ENCODE measurements at places on chromosomes 2 and 18.

GRCh38 chr2:68889021-68889420 is 17.8 kb upstream of the BMP10 start:
- no peak for DNase-seq

- DNase-seq: no peak
Measured at GRCh38 chr18:50182511-50182910, 12.4 kb downstream of the MYO5B start.

- DNase-seq: no peak
Measured at GRCh38 chr2:18824915-18825314, 235.5 kb upstream of the NT5C1B start.

DNA sequence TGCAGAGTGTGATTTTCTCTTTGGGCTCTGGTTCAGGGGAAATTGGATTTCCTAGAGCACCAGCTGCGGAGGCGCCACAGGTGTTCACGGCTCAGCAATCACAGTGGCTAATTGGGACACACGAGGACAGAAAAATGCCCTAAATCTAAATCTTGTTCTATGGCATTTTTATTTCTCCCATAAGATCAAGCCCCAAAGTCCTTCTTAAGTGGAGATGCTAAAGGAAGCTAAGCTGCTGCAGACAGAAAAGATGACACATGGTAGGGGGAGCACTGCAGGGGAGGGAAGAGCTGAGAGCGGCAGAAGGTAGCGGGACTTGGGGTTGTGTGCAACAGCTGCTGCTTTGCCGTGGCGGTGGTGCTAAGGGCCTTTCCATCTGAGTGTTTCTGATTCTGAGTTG is 280.6 kb downstream of the MYT1L start:
- no peak for DNase-seq

- DNase-seq: no peak
Measured at GRCh38 chr2:203710226-203710625, 3.8 kb downstream of the CD28 start.

DNA sequence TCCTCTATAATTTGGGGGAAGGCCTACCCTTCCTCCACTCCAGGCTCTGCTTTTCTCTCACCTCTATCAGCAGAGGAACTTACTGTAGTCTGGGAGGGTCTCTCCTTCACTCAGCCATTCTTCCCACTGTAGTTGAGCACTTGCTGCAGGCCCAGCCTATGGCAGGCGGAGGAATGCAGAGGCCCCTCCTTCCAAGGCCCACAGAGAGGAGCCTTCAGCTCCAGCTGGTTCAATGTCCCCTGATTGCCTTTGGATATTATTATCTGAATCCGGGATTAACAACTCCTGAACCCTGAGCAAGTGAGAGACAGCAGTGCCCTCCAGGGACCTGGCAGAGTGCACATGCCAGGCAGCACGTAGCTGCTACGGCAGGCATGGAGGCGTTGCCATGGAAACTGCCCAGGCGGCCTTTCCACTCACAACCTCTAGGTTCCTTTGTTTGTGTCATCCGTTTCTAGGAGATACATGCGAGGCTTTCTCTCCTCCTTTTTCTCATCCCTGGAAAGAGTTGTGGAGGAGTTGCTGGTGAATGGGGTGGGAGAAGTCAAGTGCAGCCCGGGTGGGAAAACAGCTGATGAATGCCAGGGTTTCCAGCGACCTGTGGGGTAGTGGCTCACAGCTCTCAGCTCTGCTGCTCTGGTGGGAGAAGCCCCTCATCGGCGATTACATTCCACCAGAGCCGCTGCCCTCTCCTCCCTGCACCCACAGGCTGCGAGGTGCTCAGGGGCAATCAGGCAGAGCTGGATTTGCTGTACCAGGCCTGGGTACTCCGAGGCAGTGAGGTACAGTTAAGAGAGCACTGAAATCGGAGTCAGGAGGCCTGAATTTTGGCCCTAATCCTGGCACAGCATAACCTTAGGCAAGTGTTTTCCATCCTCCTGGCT is 55.3 kb upstream of the HK2 start:
- DNase-seq: no peak

GRCh38 chr18:26342646-26343045 is 116.4 kb downstream of the TAF4B start:
- DNase-seq: no peak

GRCh38 chr2:164915566-164915965 is 39.8 kb downstream of the SLC38A11 start:
- no peak for DNase-seq

DNA sequence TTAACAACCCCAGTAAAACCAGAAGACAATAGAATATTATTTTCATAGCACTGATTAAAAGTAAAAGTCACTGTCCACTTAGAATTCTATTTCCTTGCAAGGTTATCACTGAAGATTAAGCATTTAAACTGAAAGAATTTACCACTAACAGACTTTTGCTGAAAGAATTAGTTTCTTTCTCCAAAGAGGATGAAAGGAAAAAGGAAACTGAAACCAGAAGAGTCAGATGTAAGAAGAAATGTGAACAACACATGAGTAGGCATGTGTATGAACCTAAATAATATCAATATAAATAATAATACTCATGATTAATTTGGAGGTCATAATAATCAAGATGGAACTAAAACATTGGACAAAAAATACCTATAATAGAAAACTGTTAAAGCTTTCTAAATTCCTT is 82.4 kb upstream of the KLHL29 start:
- DNase-seq: no peak

- DNase-seq: no peak
Measured at GRCh38 chr2:175605640-175606009, 396.4 kb downstream of the LNPK start.

DNA sequence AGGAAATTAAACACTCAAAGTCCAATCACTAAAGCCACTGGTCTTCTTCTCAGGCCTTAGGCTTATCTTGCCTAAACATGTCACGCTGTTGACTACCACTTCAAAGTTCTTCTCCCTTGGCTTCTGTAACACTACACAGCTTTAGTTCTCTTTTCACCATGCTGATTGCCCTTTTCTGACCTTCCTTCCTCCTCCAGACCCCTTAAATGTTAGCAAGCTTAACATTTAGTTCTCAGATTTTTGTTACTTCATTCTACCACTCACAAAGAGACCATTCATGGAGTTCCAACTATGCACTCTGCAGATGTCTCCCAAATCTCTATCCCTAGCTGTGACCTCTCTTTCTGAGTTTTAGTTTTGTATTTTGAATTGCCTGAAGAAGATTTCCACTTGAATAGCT is 64.4 kb downstream of the TTC21B start:
- DNase-seq: no peak

GRCh38 chr2:215790523-215791421 is 222.6 kb downstream of the MREG start:
- DNase-seq: no peak

- no peak for DNase-seq
Measured at GRCh38 chr2:98748292-98749065, 17.5 kb upstream of the MGAT4A start.

- no peak for DNase-seq
Measured at GRCh38 chr18:3466045-3466444, 16.1 kb downstream of the TGIF1 start.

- no peak for DNase-seq
Measured at GRCh38 chr2:109384308-109385271, 229.2 kb downstream of the SEPTIN10 start.

DNA sequence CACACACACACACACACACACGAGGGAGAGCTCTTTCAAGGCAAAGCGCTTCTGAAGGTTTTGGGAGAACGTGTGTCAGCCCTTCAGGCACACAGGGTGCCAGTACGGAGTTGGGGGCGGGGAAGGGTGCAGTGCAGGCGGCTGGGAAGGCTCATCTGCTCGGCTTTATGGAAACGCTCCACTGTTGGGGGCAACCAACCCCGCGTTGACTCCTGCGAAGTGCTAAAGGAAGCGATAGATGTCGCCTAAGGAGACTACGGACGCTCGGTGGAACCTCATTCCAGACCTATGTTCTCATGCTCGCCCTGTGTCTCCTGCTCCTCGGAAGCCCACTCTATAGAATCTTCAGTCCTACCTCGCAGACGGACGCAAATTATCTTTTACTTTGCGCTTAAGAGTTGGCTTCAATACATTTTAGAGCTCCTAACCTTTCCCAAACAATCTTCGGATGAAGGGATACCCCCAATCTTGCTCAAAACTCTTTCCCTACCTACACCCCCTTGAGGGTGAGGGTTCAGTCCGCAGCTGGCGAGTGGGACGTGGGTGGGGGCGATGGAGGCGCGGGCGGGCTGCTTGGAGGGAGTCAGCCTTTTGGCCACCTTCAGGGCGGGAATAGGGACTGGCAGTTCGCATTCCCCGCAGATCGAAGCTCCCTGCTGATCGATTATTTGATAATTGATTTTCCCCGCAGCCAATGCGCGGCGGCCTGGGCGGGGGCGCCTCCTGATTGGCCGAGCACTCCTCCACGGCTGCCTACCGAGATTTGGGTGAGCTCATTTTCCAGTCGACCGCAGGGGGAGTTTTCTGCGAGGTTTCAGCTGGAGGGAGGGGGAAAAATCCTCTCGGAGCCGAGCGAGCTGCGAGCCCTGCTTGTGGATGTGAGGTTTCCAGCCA is 1.9 kb upstream of the MEIS1 start:
- peak; percentile 73 for DNase-seq

DNA sequence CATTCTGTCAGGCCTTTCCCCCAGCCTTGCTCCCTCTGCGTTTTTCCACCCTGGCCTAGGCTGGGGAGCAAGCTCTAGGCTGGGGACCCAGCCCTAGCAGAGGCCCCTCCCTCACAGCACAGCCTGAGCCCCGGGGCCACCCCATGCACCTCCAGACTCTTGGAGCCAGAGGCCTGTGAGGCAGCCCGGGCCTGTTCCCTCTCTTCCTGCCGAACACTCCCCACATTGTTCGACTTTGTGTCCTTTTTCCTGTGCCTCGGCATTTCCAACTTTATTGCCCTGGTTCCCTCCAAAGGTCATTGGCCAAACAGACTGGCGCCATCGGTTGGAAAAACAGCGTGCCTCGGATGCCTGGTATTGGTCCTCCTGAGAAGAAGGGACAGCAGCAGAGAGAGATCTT is 79.7 kb downstream of the HS1BP3 start:
- DNase-seq: no peak

DNA sequence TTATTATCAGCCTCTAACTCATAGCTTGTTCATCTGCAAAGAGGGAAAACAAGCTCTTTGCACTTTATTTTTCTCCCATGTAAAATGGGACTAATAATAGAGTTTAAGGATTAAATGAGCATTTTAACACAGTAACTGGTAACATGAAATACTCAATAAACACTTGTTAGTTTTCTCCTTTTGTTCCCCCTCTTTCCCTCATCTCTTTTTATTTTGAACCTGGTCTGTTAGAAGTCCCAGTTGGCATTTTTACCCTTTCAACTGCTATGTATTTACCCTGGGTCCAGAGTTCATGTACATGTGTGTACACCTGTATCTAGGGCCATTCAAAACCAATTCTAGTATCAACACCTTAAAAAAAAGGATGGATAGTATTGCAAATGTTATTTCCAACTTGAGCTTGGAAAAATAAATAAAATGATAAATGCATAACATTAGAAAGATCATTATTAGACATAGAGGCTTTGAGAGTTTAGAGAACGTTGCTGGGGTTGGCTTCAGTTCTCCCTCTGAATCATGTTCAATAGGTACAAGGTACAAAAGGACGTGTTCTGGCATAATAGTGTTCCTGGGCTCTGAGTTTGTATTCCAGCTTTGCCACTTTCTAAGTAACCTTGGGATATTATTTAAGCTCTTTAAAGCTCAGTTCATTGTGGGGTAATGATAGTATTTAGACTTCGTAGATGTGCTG is 5.2 kb upstream of the VPS54 start:
- DNase-seq: no peak

DNA sequence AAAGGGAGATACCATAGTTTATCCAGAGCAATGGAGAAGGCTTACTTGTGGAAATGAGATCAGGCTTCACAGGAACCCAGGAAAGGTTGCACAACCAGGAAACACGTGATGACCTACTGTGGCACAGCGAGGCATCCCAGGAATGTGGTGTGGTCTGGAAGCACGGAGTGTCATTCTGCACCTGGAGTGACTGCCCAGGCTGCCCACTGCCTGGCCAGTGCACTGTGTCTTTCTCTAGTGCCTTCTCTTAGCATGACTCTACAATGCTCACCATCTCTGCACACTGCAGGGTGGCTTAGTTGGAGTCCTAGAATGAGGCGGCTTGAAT is 48.9 kb downstream of the CHST9 start:
- DNase-seq: no peak

- no peak for DNase-seq
Measured at GRCh38 chr2:102773149-102773705, 11.4 kb downstream of the TMEM182 start.

DNA sequence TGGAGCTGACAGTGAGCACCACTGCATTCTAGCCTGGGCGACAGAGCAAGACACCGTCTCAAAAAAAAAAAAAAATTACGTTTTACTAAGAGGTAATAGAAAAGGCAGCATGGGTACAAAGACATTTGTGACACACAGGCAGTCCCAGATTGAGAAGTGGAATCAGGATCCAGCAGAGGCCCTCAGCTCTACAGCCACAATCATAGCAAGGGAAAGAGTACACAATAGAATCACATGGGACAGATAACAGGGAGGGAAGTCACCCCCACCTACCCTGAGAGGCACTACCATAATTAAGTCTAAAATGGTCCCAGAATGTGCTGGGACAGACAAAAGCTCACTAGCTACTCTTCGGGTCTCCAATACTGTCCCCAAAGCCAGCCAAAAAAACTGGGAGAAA is 12.5 kb downstream of the SRBD1 start:
- no peak for DNase-seq

DNA sequence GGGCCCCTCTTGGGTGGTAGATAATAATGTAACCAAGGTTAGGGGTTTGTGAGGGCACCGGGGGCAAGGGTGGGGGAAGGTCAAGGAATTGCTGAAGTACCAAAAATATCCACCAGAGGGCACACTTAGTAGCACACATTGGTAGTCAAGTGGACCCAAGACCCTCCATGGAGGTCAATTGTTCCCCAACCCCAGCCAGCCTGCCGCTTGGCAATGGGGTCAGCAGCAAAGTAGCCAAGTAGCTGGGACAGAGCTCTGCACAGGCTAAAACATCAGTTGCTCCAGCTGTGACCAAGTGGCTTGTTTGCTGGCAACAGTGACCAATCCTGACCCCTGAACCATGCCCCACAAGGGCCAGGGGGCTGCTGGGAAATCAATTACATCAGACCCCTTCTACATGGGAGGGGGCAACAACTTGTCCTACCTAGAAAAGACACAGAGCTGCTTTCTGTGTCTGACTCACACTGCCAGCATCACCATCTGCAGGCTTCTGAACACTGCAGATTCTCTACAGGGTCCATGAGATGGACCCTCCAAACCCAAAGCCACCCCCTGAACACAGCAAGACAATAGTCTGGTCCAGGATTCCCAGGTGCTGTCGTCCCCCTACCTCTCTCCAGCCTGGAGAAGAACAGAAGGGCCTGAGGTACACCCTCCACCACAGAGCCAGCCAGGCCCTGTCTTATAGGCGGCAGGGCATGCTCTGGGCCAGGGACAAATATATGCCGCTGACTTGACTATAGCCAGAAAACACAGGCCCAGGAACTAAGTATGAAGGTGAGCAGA is 76.0 kb downstream of the EMX1 start:
- no peak for DNase-seq

- no peak for DNase-seq
Measured at GRCh38 chr2:98072442-98072841, 14.5 kb upstream of the VWA3B start.

DNA sequence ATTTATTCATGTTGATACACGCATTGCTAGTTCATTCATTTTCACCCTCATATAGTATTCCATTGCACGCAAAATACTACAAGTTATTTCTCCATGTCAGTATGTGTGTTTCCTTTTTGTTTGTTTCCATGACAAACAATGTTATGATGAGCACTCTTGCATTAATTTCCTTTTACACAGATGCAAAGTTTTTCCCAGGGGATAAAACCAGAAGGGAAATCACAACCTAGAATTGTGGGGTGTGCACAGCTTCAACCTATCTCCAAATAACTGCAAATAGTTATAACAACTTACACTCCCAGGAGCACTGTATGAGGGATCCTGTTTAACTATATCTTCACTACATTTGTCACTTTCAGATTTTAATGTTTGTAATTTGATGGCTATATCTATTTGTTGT is 87.1 kb downstream of the ANKRD44 start:
- DNase-seq: no peak
